ENCODE measurements at places on chromosomes 11 and 22. TPM values are rescaled to one million over a fixed set of nuclear protein-coding genes. Genes with fewer than 3 reads are reported as not detected.

TIMM10 gene
- total RNA-seq, result 93.9 TPM

ISX gene
- not detected for total RNA-seq

SAMM50 gene
- total RNA-seq, result 58.8 TPM

GPR83 gene
- not detected for total RNA-seq

ARCN1 gene
- total RNA-seq, result 129 TPM

MS4A4A gene
- not detected for total RNA-seq

PHOX2A gene
- not detected for total RNA-seq

OR51F2 gene
- not detected for total RNA-seq

CASP5 gene
- total RNA-seq, result not detected

KREMEN1 gene
- 0.67 TPM for total RNA-seq

MTFP1 gene
- total RNA-seq, result 127 TPM

CBY1 gene
- 22.7 TPM for total RNA-seq

OR52I1 gene
- not detected for total RNA-seq

GAL3ST1 gene
- not detected for total RNA-seq

ENTHD1 gene
- total RNA-seq, result not detected
